Left lung (tissue), 14 donors: ENCODE measurements at places on chromosomes 13 and 19. TPM values are rescaled to one million over a fixed set of nuclear protein-coding genes. Genes with fewer than 3 reads are reported as not detected.

Gene LIM2
- not detected for polyA plus RNA-seq

Gene ACTL9
- not detected for polyA plus RNA-seq

Gene TMEM59L
- 41.5 TPM for polyA plus RNA-seq

Gene PSG1
- not detected for polyA plus RNA-seq

Gene CADM4
- polyA plus RNA-seq = 21.0 TPM

Gene IZUMO2
- polyA plus RNA-seq = 0.82 TPM

Gene FPR2
- 0.29 TPM for polyA plus RNA-seq

Gene DPF1
- polyA plus RNA-seq = 3.3 TPM

Gene ACP7
- 0.13 TPM for polyA plus RNA-seq

Gene ZNF835
- 3.5 TPM for polyA plus RNA-seq

Gene ZNF444
- 37.6 TPM for polyA plus RNA-seq

Gene SLC17A7
- polyA plus RNA-seq = 0.27 TPM

Gene RNF113B
- polyA plus RNA-seq = not detected

Gene CEACAM4
- not detected for polyA plus RNA-seq

Gene OR7A5
- polyA plus RNA-seq = not detected

Gene LRFN3
- 8.0 TPM for polyA plus RNA-seq

Gene TEKTIP1
- 7.5 TPM for polyA plus RNA-seq

Gene PDE4C
- polyA plus RNA-seq = 1.5 TPM

Gene ZNF154
- 45.0 TPM for polyA plus RNA-seq

Gene USE1
- polyA plus RNA-seq = 39.4 TPM

Gene CEACAM1
- polyA plus RNA-seq = 6.4 TPM

Gene GFY
- not detected for polyA plus RNA-seq

Gene ABCA7
- polyA plus RNA-seq = 4.1 TPM

Gene RGCC
- polyA plus RNA-seq = 164 TPM
